ENCODE measurements at places on chromosomes 4 and X.

DNA sequence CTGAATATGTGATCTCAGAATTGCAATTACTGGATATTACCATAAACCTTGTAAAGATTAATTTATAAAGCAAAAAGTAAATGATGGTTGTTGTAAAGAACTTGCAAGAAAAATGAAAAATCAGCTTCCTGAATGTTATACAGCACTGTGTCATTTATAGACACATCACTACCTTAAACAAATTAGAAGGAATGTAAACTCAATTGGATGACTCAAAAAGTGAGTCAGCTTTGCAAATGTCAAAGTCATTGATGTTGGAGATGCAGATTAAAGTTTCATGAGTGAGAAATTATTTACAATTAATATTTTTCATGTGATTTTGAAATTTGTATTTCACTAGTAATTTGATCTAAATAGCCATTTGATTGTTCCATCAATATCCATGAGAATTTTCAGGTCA, 193.2 kb downstream of the RAPGEF2 start:
- no peak for DNase-seq

GRCh38 chrX:129719268-129719667, 19.5 kb upstream of the XPNPEP2 start:
- DNase-seq, result no peak

GRCh38 chr4:9994246-9994847, 26.9 kb downstream of the SLC2A9 start:
- DNase-seq, result no peak

DNA sequence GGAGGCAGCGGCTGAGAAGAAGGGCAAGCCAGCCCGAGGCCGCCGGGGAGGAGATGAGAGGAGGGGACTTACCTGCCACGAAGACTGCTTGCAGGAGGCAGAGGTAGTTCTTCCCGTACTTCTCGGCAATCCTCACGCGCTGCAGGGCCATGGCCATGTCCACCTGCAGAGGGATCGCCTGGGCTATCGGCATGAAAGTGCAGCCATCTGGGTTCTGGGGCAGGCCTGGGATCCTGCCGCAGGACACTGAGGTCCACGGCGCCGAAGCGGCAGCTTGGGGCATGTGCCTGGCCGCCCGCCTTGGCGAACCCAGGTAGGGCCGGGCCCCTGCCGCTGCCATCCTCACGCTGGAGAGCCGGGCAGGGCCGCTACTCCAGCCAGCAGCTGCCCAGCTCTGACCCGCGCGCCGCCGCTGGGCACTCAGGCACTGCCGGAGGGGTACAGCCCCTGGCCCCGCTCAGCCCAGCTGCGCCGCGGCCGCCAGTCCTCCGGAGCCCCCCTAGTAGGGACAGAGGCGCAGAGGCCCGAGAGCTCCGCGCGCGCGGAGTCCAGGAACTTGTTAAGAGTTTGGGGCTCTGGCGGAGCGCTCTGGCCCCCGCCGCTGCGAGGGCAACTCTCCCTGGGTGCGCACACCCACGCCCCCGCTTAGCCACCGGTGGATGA, 16.0 kb downstream of the MCF2 start:
- DNase-seq, result no peak

- no peak for DNase-seq
Observed at GRCh38 chr4:4216648-4217047, 10.1 kb downstream of the OTOP1 start.

GRCh38 chr4:27272217-27272616, 411.6 kb downstream of the STIM2 start:
- DNase-seq, result no peak

DNA sequence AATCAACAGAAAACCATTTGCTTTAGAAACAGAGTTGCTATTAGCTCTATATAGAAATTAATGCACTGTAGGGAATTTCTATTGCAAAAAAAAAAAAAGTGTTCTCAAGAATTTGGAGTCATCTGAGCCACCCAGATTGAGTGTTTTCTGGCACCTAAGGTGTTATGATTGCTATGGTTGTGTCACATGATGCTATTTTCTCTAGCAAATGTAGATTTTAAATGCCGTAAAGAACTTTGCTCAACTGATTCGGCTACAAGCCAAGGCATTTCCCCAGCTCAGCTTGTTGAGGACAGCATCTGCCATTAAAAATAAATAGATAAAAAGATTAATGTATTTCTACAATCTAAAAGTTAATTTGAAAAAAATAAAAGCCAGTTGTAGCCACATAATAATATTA, 712.8 kb downstream of the FAT4 start:
- DNase-seq, result no peak

DNA sequence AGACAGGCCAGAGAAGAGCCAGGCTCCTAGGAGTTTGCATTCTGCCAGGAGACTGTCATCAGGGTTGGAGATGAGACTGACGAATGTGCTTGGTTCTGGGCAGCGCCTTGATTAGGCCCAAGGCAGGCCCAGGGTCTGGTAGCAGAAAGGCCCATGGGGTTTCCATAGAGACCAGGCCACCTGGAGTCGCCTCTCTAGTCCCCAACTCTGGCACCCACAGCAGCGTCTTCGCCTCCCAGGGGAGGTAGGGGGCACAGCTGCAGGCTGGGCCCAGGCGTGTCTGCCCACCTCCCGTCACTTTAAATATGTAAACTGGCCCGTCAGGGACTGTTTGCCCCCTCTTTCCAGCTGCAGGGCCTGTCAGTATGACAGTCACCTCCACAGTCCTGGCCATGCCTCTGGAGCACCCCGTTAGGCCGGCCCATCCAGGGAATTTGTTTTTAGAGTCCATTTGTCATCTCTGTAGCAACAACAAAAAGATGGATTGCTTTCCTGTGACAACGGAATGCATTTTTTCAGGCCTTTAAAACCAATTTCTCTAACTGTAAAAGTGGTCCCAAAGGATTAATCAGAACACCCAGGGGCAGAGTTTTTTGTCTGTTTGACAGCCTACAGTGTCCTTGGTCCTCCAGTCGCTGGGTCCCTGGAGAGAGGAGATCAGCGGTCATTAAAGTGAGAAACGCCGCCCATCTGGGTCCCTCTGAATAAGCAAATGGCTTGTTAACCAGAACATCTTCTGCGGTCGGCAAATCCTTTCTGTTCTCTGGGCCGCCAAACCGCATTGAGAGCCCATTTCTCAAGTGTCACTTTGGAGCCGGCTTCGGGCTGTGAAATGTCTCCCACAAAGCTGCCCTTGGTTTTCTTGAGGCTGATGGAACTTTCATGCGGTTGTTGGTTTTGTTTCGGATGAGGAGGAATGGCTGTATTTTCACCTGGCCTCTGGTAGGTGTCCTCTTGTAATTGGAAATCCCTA, 153.0 kb upstream of the PSAPL1 start:
- DNase-seq, result no peak

- no peak for DNase-seq
Observed at GRCh38 chrX:84258708-84259107, 70.7 kb upstream of the RPS6KA6 start.

DNA sequence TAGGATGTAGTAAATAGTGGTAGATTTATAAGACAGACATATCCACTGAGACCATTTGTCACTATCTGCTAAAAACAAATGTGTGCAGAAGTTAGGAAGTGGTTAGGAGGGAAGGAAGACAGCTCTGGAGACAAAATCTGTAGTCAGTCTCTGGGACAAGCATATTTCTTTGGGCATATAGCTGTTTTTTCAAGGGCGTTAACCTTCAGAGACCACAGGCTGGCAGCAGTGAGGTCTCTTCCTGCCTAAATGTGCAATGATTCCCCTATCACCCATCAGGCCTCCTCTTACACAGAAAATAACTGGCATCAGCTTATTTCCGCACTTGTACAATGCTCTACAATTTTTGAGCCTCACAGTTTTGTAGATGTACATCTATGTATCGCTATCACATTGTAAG, 6.5 kb downstream of the TMEM150C start:
- DNase-seq, result no peak

GRCh38 chr4:117001077-117001476, 84.3 kb downstream of the TRAM1L1 start:
- DNase-seq, result no peak

DNA sequence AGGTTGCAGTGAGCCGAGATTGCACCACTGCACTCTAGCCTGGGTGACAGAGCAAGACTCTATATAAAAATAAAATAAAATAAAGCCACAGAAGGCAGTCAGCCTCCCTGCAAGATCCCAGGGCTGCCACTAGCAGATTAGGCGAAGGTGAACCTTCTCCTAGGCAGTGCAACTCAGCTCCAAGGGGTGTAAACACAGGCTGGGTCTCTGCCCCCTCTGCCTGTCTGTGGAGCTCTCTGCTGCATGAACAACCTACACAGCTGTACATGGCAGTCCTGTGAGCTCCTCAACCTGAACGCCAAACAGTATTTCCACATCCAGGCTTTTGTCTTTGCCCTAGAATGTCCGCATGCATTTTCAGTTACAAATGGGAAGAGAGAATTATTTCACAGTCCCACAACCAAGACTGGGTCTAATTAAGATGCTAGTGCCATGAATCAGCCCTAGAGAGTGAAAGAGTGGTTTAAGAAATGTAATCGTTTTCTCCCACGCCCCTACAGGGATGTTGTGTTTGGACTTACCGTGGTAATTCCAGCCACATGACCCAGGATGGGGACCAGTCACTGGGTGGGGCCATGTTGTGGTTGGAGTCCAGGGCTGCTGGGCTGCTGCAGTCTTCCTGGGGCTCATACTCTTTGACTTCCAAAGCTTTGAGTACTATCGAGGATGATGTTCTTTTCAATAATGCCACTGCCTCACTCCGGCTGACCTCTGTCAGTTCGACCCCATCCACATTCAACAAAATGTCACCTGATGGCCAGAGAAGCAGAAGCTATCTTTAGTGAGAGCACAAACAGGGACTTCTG, 99.0 kb downstream of the FIP1L1 start:
- DNase-seq, result no peak

DNA sequence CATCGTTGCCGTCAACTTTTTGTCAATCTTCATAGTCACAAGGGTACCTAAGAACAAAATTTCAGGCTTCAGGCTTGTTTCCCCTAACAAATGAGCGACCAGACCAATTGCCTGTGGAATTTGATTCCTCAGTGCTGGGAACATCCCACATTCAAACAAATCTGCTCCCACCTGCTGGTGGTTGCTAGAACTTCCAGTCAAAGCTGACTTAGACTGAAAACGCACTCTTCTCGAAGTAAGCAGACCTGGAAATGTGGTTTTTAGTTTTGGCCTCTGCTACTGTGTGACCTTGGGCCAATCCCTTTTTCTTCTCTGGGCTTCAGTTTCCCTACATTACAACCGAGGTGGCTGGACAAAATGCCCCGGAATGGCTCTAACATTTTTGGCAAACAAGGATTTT, 1.8 kb upstream of the GABRQ start:
- no peak for DNase-seq

DNA sequence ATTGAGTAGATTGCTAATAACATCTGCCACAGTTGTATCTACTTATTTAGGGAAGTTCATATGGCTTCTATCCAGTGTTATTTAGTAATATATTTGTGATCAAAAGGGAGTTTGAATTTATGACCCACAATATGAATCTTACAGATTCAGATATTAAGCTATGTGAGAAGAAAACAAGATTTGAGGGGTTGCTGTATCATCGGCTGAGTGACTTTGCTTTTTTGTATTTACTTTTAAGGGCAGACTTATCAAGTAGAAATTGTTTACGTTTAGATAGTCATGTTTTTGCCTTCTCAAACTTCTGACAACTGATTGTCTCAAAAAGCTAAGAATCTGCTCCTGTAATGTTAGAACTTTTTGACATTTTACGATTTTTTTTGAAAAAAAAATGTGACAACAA, 17.2 kb upstream of the DCK start:
- DNase-seq, result no peak

DNA sequence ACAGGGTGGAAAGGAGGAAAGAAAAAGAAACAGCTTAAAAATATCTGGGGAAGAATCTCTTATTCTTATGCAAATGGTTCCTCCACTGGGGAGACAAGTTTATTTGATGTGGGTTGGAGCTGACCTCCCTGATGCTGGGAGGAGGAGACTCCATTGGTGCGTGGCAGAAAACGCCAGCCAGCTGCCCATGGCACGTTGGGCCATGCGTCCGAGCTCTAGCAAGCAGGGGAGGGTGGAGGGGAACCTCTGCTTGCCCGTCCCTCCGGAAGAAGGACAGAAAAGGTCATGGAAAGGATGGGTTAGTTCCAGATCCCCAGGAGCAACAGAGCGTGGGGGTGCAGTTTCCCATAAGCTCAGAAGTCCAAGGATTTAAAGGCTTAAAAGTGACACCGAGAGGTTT, 210.4 kb downstream of the KLHL4 start:
- DNase-seq, result no peak

GRCh38 chr4:113160548-113160947, 111.1 kb downstream of the ANK2 start:
- DNase-seq, result no peak

- no peak for DNase-seq
Observed at GRCh38 chr4:70706516-70706915, 15.2 kb upstream of the RUFY3 start.

GRCh38 chr4:23323436-23323835, 566.4 kb downstream of the PPARGC1A start:
- no peak for DNase-seq

Data from activated T-helper 1 cell treated with Interleukin-2 at 50 U/mL for 16 hours (primary cell).